ENCODE measurements at places on chromosomes 12 and 14.

DNA sequence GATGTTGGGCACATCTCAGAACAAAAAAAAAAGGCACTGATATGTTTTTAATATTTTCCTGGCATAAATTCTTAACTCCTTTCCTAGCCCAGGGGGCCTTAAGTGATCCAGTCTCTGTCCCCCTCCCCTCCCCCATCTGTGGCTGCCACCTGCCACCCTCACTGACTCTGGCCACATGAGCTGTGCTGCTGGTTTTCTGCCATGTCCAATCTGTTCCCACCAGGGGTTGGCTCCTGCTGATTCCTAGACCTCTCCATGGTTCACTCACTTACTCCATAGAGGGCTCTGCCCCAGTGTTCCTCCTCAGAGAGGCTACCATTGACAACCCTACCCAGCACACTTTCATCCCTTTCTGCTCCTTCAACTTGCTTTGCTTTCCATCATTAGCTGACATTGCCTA, 163.3 kb downstream of the SSPN start:
- no peak for DNase-seq

DNA sequence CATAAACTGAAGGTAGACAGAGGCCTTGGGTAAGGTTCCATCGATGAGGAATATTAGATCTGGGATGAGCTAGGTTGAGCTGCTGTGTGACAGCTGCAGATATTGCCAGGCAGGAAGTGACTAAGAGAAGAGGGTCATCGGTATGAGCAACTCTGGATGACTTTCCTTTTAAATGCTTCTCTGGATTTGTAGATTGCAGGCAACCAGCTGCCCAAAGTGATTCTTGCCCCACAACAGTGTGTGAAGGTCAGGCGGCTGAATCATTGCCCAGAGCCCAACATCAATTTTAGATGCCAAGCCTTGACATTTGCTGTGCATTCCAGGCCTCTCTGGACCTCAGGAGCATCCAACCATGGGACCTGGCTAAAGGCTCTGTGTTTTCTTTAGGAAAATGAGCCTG, 255.9 kb downstream of the DPF3 start:
- no peak for DNase-seq

DNA sequence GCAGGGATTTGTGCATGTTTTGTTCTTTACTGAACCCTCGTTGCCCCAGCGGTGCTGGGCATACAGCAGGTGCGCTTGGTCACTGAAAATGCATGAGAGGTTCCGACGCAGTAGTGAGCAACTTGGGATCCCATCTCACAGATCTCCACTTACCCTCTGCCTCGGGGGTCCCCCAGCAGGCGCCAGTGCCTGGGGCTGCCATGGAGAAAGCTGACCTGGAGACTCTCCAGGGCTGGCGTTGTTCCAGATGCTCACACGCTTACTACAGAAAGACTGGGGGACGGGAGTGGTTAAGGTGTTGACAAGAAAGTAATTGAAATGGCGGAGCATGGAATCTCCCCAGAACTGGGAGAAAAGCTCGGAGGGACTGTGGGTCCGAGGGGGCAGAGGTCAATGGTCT, 14.2 kb downstream of the GLT1D1 start:
- DNase-seq: no peak

DNA sequence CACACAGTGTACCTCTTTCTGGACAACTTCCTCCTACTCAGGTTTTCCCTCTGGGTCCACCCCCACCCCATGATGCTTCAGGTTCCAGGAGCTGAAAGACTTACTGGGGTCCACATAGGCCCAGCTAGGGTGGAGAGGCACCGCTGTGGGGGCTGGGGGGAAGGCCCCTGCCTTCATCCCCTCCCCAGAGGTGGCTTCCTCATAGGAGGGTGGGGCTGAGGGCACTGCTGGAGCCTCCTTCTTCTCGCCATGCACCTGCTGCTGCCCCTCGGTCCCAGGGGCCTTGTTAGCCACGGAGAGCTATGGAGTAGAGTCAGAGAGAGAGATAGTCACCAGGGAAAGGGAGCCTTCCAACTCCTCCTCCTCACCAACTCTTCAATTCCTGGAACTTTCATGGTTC, 2.7 kb downstream of the FAIM2 start:
- no peak for DNase-seq

DNA sequence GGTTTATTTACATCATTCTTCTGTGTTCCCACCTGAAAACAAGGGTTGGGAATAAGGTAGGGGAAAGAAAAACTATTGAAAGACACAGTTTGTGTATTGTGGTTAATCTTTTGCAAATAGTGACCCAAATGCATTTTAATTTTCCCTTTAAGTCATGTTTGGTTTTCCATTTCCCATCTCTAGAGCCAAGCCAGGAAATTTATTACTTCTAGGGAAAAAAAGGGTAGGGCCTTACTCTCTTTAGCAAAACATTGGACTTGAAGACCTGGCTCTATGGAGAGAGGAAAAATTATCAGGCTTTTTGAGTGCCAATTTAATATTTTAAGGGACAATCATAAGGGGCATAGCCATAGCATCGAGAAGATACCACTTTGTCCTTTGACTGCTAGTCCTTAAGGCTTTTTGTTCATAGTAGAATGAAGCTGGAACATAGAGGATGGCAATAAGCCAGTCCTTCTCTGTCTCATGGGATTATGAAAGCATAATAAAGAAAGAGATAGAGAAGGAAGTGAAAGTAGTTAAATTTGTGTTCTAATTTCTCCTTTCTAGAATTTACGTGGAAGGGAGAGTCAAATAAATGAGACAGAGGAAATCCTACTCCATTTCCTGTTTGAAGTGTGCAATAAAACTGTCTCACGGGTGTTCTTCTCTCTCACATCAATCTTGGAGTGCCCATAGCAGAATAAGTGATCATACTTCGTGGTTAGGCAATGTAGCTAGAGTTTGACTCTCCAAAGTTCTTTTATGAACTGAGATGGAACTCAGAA, 50.9 kb upstream of the PPFIA2 start:
- no peak for DNase-seq

- no peak for DNase-seq
These were observed 1.0 kb upstream of the RIC8B start for GRCh38 chr12:106773286-106774004.

DNA sequence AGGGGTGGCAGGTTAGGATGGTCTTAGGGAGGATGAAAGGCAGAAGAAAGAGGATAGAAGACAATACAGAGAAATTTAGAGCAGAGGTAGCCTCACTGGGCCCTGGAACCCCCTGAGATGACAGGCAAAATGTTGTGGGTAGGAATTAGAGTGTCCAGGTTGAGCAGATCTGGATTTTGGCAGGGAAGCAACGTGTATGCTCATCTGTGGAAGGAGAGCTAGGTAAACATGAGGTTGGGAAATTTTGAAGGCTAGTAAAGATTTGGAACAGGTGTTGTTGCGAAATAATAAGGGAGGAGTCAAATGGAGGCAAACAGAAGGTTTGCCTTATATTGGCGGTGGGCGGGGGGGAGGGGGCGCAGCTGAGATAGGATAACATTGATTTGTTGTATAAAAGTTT, 5.3 kb downstream of the HSD17B6 start:
- no peak for DNase-seq

DNA sequence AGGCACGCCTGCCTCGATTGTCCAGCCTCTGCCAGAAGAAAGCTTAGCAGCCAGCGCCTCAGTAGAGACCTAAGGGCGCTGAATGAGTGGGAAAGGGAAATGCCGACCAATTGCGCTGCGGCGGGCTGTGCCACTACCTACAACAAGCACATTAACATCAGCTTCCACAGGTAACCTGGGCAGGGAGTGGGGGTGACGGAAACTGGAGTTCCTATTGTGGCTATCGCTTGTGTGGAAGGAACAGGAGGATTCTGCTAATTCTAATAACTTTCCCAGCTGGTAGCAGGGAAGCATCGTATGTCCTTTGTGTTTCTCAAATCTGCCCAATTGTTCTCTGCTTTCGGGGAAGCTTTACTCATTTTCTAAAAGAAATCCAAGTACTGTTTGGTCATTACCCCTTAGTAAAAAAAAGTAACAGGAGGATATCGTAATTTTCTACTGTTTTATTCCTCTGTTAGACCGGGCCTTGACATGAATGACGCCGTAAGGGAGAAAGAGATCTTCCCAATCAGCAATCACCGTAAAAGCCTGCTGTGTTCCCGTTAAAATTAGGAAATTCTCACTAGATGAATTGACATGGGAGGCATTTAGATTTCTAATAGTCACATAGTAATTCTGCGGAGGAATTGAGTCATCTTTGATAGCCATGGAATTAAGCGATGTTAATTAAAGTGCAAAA, 449 bp downstream of the THAP2 start:
- no peak for DNase-seq

DNA sequence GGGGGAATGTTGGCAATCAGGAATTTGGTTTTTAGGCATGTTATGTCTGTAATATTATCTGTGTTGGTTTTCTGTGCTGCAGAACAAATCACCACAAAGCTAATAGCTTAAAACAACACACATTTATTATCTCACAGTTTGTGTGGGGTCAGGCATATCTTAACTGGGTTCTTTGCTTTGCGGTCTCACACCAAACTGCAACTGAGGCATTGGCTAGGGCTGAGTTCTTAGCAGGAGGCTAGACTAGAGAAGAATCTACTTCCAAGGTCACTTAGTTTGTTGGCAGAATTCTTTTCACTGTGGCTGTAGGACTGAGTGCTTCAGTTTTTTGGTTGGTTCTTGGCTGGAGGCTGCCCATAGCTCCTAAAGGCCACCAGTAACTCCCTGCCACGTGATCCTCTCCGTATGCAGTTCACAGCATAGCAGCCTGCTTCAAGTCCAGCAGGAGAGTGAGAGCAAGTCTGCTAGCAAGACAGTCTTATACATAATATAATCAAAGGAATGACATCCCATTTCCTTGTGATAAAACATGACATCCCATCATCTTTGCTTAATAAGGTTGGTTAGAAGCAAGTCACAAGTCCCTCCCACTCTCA, 21.6 kb downstream of the ATF1 start:
- no peak for DNase-seq

GRCh38 chr12:22598141-22598762, 26.7 kb upstream of the ETNK1 start:
- no peak for DNase-seq

GRCh38 chr14:95467232-95467631, 49.2 kb downstream of the SYNE3 start:
- DNase-seq: no peak

- no peak for DNase-seq
These were observed at the start of gene PTPRO for GRCh38 chr12:15322164-15323061. Gene PTPRO, plus strand, starts transcription at chr12:15322508.

DNA sequence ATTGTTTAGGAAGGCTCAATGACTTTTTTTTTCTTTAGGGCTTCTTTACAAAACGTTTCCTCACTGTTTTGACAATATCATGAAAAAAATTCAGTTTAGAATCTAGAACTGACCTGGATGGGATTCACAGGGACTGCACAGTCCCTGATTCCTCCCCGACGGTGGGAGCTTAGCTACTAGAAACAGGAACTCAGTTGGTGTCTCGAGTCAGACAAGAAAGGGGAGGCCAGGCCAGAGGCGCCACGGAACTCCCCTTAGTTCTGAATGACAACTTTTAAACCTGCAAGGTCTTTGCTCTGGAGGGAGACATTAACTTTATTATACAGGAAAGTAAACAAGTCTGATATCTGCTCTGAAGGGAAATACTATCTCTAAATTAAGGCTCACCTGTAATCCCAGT, 45.4 kb upstream of the SRP54 start:
- no peak for DNase-seq

GRCh38 chr12:132461526-132461925, 28.4 kb upstream of the FBRSL1 start:
- no peak for DNase-seq

DNA sequence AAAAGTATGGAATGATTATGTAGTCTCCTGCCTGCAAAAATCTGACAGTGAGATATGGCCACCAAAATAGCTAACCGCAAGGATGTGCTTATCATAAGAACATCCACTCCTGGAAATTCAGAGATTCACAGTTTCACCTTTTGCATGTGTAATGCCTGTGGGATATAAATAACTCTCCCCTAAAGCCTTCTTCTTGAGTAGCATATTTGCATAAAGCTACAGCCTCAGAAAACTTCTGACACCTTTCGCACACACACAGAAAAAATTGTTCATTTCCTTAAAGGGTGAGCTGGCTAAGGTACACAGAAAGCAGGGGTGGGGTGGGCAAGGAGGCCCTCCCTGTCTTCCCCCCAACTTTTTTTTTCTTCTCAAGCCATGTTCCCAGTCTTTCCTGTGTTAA, 3.1 kb upstream of the IGF1 start:
- no peak for DNase-seq

DNA sequence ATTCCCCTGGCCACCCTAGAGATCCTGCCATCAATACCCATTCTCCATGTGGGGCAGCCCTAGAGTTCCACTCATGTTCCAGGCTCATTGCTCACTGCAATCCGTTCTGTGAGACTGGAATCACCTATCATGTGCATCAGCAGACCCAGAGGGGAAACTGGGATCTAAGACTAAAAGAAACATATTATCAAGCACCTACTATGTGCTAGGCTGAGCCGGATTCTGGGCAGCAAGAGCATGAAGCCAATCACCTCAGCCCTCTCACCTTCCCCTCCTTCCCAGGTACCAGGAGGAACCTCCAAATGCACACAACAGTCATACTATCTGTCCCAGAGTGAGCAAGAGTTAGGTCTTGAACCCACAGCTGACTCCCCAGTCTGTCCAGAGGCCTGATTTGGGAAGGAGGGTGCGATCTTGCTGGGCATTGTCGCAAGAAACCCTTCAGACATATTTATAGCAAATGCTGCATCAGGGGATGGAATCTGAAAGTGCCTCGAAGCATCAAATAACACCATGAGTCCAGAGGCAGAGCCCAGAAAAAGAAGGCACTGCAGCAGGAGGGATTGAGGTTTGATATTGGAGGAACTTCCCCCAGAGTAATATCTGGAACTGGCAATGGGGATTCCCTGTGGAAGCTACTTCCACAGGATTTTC, 6.7 kb upstream of the CACNB3 start:
- DNase-seq: no peak

DNA sequence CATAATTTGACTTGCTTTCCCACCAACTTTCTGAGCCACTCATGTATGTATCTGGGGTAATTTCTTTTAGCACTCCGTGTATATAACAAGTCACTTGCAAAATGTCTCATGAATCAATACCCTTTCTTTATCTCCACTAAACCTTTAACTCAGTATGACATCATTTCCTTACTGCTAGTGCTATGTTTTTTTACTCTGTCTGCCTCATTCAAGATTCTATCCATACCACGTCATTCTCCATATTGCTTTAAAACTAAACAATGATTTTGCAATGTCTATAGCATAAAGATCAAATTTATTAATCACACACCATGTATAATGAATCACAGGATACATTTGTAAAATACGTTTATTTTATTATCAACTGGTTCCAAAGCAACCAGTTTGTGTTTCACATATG, 178.2 kb downstream of the PIK3C2G start:
- no peak for DNase-seq

DNA sequence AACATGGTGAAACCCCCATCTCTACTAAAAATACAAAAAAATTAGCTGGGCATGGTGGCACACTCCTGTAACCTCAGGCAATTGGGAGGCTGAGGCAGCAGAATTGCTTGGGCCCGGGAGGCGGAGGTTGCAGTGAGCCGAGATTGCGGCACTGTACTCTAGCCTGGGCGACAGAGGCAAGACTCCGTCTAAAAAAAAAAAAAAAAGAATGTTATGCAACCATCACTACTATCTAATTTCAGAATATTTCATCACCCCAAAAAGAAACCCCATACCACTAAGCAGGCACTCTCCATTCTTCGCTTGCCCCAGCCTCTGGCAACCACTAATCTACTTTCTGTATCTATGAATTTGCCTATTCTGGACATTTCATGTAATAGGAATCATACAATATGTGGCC, 68.8 kb upstream of the AMN start:
- DNase-seq: no peak
